ENCODE measurements at places on chromosomes 12 and 14. TPM values are rescaled to one million over a fixed set of nuclear protein-coding genes. Genes with fewer than 3 reads are reported as not detected.

Gene IRAK3
- total RNA-seq: 1.3 TPM

Gene CLBA1
- 14.4 TPM for total RNA-seq

Gene SLC8A3
- total RNA-seq: not detected

Gene CCDC175
- total RNA-seq: not detected

Gene SMARCC2
- total RNA-seq: 33.6 TPM

Gene IL31
- total RNA-seq: not detected

Gene CD69
- total RNA-seq: not detected

Gene FAM186B
- total RNA-seq: 0.15 TPM

Gene RTN1
- 0.03 TPM for total RNA-seq

Gene AKT1
- total RNA-seq: 112 TPM

Gene GPR84
- 0.09 TPM for total RNA-seq

Gene OSBPL8
- 11.5 TPM for total RNA-seq

Gene LRRC74A
- not detected for total RNA-seq

Gene CLEC1B
- not detected for total RNA-seq

Gene ZFHX2
- total RNA-seq: 0.99 TPM

Gene KLRC1
- not detected for total RNA-seq

Gene CLEC9A
- not detected for total RNA-seq

Gene MANSC4
- not detected for total RNA-seq

Gene SSPN
- 0.45 TPM for total RNA-seq

Gene FBRSL1
- 142 TPM for total RNA-seq

Gene SERPINA10
- not detected for total RNA-seq

Gene INSM2
- 0.04 TPM for total RNA-seq

Gene STYK1
- total RNA-seq: 0.11 TPM

Gene CMA1
- not detected for total RNA-seq

Gene FOXA1
- total RNA-seq: 6.5 TPM

Gene FAM181A
- total RNA-seq: not detected

Gene PLEKHG7
- total RNA-seq: not detected

Gene FICD
- total RNA-seq: 3.2 TPM

Gene FUT8
- total RNA-seq: 13.0 TPM

Gene KRT73
- total RNA-seq: not detected

Gene XPOT
- total RNA-seq: 40.3 TPM

Gene IFNG-AS1
- not detected for total RNA-seq

Gene IQSEC3
- 0.02 TPM for total RNA-seq

Gene KCNH3
- 2.2 TPM for total RNA-seq

Gene HHIPL1
- 0.09 TPM for total RNA-seq

Gene MIPOL1
- 2.8 TPM for total RNA-seq

Gene NYNRIN
- total RNA-seq: 0.49 TPM

Gene KCNA5
- not detected for total RNA-seq

Gene CLEC7A
- not detected for total RNA-seq

Gene ANP32D
- total RNA-seq: not detected

All from A549 treated with dexamethasone at 1 μM for 4 hours (cell line).